Frontal cortex (tissue), 4 donors: ENCODE measurements at places on chromosomes 5 and 9. TPM values are rescaled to one million over a fixed set of nuclear protein-coding genes. Genes with fewer than 3 reads are reported as not detected.

DNA sequence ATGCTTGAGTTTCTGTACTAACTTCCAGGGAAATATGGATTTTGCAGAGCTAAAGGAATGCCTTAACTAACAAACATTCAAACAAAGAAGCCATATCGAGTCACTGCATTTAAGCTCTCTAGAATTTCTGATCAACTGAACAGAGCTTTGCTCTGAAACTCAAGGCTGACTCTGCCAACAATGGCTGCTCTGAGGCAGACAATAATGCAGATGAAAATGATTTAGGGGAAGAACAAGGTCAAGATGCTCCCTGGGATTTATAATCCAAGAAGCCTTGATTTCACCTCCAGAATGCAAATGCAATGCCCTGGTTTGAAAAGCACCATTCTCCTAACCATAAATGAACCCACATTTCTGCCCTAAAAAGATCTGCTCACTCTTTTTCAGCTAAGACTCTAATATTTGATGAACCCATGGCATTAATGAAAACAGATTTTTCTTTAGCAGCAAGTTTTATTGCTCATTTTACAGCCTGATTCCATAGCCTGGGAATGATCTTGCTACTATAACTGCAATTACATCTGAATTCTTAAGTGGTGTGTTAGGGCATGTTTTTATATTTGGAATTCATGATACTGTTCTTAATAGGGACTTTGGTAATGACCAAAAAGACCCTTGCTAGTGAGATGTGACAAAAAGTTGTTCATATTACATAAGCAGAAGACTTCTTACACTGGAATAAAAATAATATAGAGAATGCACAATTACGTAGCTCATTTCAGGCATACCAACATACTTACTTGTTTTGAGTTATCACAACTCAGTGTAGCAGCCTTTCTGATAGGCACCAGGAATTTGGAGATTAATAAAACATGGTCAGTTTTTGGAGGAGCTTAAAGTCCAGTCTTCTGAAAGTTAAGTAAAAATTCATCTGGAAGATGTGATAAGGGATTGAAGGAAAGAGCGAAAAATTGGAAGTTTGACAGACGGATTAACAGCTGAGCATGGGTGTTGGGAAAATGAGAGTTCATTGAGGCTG is 169.4 kb downstream of the TRPM3 start:
- no peak for DNase-seq

DNA sequence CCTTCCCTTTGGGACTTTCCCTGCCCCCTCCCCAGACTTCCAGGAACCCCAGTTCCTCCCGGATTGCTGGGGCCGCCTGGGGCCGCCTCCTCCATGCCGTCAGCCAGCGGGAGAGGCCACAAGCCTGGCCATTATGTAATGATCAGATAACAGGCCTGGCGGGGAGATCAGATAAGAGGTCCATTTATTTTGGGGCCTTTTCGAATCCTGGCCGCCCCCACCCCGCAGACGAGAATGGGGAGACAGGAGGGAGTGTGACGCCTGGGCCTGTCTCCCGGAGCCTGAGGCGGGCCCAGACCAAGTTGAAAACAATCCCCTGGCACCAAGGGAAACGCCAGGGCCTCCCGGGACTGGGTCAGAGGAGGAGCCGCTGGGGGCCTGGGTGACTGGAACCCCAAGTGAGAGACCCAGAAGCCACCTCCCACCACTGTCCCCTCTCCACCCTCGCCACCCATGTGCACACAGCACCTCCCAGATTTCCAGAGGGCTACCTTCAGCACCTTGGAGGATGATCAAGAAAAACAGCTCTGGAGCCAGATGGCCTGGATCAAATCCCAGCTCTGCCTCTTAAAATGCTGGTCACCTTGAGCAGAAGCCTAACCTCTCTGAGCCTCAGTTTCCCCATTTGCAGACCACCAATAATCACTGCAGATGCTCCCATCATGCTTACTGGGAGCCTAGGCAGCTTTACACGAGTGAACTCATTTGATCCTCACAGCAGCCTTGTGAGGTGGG is 7.8 kb downstream of the ENG start:
- DNase-seq: no peak

DNA sequence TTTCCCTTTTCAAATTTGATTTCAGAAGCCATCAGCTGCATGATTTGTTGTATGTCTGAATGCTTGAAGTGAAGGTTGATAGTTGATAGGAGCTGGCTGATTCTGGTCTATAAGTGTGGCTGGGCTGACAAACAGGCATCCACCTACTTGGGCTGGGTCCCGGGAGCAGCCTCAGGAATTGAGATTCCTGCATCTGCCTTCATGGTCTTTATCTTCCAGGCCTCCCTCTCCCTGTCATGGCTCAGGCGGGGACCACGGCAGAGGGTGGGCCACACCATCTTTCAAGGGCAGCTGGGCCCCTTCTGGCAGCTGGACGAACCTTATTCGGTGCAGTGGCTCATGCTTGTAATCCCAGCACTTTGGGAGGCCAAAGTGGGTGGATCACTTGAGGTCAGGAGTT is 55.9 kb downstream of the ROPN1L start:
- no peak for DNase-seq

DNA sequence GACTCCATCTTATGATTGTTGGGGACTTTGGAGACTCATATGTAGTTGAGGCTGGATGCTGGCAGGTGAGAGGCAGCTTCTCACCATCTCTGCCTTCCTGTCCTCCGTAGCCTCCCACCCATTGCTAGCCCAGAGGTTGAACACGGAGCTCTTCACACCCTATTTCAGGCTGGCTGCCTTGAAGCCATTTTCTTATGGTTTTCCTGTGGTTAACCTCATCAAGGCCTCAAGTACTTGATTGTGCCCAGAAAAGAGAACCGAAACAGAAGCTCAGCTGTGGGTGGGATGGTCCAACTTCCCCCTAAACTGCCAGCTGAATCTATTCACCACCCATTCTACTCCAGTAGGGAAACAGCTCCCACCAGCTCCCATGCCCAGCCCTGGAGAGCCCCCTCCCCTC is 102.9 kb downstream of the LIFR start:
- DNase-seq: no peak

DNA sequence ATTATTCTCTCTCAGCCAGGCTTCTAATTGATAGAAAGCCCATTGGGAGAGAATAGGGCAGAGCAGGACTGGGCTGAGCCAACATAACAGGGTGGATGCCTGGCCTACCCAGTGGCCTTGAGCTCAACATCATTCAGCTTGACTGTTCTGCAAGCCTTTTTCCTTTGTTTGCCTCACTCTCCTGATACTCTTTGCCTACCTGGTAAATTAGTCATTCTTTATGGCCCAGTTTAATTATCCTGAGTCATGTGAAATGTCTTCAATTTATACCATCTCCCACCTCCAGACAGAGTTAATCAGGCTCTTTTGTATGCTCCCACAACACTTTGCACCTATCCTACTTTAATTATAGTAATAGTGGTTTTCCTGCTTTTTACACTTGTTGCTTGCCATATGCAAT is 13.6 kb downstream of the GLRA1 start:
- no peak for DNase-seq

DNA sequence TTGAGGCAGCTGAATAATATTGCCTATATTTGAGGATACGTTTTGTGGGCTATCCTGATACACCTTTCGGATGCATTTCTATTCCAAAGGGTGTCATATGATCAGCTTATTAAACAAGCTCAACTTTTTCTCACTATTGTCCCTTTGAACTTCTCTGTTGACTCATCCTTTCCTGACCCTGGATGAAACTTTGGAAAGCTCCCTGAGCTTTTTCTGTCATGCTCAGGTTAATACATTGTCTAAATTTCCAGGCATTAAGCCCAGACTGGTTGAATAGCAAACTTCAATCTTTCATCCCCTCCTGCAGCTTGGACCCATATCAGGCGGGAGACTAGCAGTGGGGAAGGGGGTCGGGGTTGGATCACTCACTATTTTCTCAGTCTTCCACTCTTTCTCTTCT is 104.9 kb upstream of the PTPN3 start:
- no peak for DNase-seq

DNA sequence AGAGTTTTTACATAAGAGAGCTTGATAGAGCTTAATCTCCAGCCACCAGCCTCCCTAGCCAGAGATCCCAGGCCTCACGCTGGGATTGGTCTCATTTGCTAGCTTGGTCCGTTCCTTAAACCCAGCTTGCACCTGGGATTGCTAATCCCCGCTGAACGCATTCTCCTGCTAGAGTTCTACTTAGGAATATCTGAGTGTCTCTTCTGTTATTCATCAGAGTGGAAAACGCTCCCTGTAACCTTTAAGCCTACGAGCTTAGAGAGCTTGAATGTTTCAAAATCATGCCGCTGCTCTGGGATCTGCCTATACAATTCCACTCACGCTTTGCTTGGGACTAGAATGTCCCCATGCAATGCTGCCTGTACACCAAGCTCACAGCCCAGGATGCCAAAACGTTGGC is 201.8 kb downstream of the NSG2 start:
- DNase-seq: no peak

DNA sequence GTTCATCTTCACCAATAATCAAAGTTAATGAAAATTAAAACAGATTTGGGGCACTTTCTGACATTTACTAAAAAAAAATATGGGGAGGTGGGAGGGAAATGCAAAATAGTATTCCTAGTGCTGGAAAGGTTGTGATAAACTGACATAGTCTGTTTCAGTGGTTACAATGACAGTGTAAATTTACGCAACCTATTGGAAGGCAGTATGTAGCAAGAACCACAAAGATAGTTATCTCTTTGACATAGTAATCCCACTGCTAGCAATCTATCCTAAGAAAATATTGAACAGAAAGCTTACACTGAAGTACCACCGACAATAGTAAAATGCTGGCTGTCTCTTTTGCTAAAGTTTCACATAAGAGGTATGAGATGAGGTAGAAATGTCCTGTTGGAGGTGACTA is 15.1 kb upstream of the EPB41L4B start:
- DNase-seq: no peak

GRCh38 chr5:62283861-62284260 is 22.1 kb upstream of the KIF2A start:
- DNase-seq: no peak

DNA sequence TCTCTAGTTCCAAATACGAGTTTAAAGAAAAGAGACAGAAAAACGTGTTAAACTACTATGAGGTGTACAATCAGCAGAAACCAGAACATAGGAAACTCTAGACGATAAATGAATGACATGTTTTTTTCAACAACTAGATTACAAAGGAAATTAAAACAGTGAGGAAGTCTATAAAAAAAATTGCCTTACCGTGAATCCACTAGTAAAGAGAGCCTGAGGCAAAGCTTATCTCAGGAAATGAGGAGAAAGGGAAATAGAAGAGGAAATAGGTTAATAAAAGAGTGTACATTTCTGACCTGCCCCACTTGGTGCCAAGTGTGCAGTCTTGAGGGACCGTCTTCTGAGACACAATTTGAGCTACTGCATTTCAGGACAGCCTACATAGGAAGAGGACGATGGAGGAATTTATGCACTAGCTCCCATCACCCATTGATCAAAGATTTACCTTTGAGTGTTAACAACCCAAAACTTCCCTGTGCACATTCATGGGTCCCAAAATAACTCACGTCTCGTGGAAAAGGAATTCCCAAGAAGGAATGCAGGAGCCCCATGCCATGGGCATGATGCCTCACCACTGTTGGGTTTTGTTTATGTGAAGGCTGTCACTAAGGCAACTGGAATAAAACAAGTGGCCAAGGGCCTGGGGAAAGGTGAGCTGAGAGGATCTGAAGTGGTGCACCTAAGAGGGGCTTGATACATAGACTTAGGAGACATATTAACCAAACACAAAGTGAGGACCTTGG is 53.6 kb upstream of the SLC1A3 start:
- DNase-seq: no peak

- no peak for DNase-seq
These were observed 17.0 kb downstream of the MARCHF3 start for GRCh38 chr5:127013407-127013806.

DNA sequence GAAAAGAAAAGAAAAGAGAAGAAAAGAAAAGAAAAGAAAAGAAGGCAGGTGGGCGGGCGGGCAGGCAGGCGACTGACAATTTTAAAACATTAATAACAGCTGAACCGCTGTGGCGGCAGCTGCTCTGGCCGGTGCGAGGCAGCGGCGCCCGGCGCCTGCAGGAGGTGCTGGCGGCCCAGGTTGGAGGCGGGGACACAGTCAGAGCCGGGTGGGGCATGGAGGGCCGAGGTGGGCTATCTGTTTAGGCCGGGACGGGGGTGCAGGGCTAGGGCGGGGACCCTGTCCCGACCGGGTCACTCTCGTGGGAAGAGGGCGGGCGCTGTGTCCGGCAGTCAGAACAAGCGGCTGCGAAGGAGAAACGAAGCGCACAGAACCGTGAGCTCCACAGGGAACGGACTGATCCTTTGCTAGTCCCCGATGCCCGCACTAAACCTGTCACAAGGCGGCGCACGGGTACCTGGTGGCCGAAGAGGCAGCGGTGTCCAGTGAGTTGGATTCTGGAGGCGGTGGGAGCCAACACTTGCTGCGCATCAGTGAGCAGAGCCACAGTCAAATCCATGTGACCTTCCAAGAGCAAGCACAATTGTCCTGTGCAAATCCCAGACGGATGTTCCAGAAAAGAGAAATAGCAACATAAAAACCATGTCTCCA is 13.6 kb upstream of the ALDOB start:
- DNase-seq: peak; percentile 67

- no peak for DNase-seq
These were observed 20.2 kb upstream of the TLE4 start for GRCh38 chr9:79551586-79551985.

GRCh38 chr5:132013711-132014110 is 2.3 kb upstream of the ACSL6 start:
- DNase-seq: no peak

GRCh38 chr5:148457183-148457620 is 73.4 kb downstream of the FBXO38 start:
- no peak for DNase-seq

DNA sequence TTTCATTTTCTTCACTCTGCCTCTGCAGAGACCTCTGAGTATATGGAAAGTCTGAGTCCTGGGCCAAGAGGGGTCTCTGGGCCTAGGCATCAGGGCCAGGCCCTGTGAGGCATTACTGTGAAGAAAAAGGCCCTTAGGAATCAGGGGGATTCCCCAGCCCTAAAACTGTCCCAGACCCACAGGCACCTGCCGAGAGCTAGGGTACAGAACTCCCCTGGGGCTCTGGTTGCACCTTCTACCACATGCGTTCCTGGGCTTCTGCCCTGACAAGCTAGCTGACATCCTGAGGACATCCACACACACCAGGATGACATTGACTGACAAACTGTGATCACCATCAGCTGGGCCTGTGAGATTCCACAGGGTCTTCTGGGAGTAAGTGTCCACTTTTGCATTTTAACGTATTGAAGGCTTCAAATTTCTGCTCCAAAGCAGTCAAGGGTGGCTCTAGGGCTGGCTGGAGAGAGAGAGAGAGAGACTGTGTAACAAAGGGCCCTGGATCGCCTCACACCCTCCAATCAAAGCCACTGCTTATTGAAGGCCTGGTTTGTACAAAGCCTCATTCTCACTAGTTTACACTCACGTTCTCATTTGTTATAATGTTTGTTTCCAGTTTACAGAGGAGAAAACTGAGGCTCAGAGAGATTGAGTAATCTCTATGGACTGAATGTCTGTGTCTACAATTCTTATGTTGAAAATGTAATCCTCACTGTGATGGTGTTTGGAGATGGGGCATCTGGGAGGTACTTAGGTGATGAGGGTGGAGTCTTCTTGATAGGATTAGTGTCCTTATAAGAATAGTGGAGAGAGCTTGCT is 45.1 kb downstream of the TGFBI start:
- DNase-seq: no peak

- no peak for DNase-seq
These were observed 9.9 kb upstream of the SPIN1 start for GRCh38 chr9:88378317-88378716.

Gene GKAP1
- 12.6 TPM for total RNA-seq

Gene TTC23L
- total RNA-seq: 5.7 TPM

Gene ANKHD1
- 62.0 TPM for total RNA-seq

Gene C9
- total RNA-seq: under 0.01 TPM

Gene SLC45A2
- total RNA-seq: 0.41 TPM

Gene MYORG
- 2.4 TPM for total RNA-seq

Gene CTNND2
- 74.2 TPM for total RNA-seq

Gene HTR1A
- 20.4 TPM for total RNA-seq

Gene GDNF
- not detected for total RNA-seq

Gene TAF11L10
- not detected for total RNA-seq
